NCI-H1048 (cell line): ENCODE measurements at places on chromosomes 12 and 14.
A peak's percentile ranks its signal among the peaks of the same experiment; 100 is the strongest.

- no peak for DNase-seq
Observed at GRCh38 chr14:68787092-68787992, 5.5 kb downstream of the ZFP36L1 start.

- no peak for DNase-seq
Observed at GRCh38 chr12:121860257-121860656, 1.6 kb upstream of the HPD start.

GRCh38 chr12:78431931-78432330, 432.6 kb upstream of the SYT1 start:
- DNase-seq, result no peak

DNA sequence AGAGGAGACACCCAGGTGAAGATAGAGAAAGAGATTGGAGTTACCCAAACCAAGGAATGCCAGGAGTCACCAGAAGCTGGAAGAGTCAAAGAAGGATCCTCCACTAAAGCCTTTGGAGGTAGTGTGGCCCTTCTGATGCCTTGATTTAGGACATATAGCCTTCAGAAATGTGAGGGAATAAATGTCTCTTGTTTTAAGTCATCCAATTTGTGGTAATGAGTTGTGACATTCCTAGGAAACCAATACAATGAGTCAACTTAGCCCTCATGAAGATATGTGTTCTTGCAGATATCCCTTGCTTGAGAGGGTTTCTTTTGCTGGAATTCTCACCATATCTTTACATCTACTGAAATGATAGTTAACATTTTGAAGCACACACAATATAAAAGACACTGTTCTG, 58.8 kb downstream of the CCER1 start:
- no peak for DNase-seq

GRCh38 chr14:20184181-20184580, 6.5 kb upstream of the OR11G2 start:
- DNase-seq, result no peak

DNA sequence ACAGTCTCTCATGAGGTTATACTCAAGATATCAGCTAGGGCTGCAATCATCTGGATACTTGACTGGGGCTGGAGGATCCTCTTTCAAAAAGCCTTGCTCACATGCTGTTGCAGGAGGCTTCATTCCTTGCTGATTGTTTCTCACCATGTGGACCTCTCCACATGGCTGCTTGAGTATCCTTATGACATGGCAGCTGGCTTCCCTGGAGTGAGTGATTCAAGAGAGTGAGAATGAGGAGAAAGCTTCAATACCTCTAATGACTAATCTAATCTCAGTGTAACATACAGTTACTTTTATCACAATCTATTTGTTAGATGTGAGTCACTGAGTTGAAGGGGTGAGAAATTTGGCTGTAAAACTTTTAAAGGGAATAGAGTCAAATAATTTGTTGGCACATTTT, 14.4 kb upstream of the SDR39U1 start:
- DNase-seq, result no peak

- DNase-seq, result no peak
Observed at GRCh38 chr12:57529831-57530230, 7.2 kb downstream of the MBD6 start.

DNA sequence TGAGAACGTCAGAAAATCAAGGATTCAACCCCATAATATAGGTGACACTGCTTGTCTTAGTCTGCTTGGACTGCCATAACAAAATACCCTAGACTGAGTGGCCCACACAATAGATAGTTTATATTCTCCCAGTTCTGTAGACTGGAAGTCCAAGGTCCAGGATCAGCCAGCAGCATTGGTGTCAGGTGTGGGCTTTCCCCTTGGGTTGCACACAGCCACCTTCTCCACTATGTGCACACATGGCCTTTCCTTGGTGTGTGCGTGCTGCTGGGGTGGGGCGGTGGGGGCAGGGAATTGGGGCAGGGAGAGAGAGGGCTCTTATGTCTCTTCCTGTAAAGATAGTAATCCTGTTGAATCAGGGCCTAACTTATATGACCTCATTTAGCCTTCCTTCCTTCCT, 106.4 kb downstream of the SLC25A47 start:
- DNase-seq, result no peak

DNA sequence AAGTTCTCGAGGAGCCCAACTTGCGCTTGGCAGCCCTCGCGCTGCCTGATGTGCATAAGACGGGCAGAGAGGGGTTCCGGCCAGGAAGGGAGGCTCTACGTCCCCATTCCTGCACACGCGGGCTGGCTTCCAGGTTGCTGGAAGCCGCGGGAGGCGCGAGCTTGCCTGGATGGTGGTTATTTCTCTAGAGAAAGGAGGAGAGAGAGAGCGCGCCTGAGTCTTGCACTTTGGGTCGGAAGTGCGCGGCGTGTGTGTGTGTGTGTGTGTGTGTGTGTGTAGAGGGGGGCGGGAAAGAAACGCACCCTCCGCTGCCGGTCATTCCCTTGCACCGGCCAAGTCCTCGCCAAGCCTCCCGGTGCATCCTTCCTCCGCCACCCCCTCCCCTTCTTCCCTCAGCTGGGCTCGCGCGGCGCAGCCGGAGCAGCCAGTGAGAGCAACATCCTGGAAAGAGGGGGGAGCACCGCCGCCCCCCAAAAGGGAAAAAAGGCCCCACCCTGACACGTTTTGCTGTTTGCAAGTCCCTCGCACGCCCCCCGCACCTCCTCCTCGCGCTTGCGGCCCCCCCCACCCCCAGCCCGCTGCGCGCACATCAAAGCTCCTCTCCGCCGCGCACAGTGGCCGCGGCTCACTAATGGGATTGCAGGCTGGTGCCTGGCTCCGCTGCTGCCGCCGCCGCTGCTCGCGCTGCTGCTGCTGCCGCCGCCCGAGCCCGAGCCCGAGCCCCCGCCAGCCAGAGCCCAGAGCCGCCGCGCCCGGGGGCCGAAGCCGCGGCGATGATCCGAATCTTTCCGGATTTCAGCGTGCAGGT, 4.4 kb upstream of the NPAS3 start:
- no peak for DNase-seq

GRCh38 chr12:22335794-22336166, 1.3 kb upstream of the ST8SIA1 start:
- DNase-seq, result no peak

DNA sequence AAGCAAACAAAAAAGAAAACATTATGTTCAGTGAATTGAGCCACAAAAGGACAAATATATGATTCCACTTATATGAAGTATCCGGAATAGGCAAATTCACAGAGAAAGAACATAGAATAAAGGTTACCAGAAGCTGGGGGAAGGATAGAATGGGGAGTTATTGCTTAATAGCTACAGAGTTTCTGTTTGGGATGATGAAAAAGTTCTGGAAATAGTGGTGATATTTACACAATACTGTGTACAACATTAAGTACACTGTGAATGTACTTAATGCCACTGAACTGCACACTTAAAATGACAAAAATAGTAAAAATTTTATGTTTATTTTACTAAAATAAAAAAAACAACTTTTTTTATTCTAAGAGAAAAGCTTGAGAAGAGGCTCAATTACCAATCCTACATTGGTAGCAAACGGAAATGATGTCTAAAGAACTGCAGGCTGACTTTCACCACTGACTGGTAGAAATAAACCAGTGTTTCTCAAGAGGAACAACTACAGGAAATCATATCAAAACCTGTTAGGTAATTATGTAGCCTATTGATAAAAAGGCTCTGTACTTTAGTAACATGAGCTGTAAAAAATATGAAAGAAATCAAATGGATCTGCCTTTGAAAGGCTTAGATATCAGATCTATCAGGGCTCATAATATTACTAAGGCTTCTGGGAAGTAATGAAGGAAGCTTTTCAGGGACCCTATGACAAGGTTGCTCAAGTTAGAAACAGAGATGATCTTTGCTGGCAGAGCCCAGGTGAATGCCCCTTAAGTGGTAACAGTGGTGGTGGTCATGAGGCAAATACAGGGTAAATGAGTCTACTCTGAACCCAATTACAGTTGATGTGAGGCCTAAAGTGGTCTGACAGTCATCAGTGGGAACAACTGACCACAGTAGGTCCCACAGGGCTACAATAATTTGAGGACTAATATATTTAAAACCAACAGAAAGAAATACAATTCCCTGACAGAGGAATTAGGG, 41.3 kb downstream of the BAZ1A start:
- DNase-seq, result no peak

DNA sequence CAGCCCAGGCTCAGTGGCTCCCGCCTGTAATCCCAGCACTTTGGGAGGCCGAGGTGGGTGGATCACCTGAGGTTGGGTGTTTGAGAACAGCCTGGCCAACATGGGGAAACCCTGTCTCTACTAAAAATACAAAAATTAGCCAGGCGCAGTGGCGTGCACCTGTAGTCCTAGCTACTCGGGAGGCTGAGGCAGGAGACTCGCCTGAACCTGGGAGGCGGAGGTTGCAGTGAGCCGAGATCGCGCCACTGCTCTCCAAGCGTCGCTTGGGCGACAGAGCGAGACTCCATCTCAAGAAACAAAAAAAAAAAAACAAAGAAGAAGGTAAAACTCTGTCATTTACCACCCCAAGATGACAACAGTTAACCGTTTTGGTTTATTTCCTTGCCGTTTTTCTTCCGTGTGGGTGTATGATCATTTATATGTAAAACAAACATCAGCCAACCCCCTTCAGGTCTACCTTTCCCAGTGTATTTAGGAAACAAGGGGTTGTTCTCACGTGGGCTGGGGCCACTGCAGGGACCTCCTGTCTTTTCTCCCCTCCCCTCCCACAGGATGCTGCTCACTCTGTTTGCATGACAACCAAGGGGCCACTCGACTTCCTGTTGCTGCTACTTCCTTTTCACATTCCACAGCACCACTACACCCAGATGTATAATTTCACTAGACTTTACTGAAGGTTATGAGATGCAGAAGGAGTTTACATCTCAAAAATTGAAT, 13.6 kb downstream of the TTC9 start:
- DNase-seq, result no peak

DNA sequence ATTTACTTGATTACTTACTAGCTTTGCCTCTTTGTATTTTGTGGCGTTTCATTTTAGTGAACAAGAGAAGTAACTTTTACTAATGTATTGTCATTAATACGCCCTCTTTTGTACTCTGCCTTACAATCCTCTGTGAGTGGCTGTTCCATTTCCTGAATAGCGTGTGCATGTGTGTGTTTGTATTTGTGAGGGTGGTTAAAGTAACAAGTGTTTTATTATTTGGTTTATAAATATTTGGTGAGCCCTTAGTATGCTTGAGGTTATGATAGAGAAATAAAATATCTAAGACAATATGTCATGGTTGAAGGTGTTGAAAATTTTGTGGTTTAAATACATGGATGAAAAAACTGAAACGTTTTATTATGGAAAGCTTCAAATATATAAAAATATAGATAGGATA, 71.7 kb upstream of the REP15 start:
- DNase-seq, result no peak

DNA sequence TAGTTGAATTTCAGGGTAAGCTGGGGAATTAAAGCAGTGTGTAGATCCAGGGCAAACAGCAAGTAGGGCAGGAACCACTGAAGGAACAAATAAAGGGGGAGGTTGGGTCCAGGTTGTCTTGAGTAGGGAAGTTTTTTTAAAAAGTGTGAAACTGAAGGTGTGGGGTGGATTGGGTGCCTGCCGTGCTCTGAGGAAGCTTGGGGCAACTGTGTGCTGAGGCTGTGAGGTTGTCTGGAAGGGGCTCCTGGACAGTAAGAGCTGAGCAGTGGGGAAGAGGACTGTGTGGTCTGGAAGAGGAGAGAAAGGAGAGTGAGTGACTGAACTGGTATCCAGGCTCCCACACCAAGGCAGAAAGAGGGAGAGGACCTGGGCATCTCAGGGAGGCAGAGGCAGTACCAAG, 10.9 kb upstream of the GPR162 start:
- DNase-seq, result no peak

GRCh38 chr12:129966146-129966995, 62.5 kb upstream of the TMEM132D start:
- DNase-seq, result no peak

DNA sequence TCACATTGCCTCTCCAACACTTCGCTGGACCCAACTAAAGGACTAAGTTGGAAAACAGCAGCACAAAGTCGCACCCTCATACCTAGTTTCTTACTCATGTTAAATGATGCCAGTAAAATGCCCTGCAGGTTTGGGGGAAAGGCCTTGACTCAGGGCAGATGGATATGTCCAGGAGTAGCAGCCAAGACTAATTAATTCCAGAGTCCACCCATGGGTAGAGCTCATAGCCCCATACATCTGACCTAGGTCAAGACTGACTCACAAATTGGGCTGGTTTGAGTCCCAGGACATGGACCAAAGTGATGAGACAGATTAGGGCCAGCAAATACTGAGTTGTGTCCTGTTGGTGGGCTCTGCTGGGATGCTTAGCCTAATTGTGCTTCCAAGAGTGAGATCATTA, 224.0 kb upstream of the BTG1 start:
- DNase-seq, result no peak

- DNase-seq, result no peak
Observed at GRCh38 chr12:10722502-10722904, 620 bp downstream of the YBX3 start.

GRCh38 chr14:81164167-81164774, 56.5 kb downstream of the GTF2A1 start:
- DNase-seq, result peak; percentile 13

DNA sequence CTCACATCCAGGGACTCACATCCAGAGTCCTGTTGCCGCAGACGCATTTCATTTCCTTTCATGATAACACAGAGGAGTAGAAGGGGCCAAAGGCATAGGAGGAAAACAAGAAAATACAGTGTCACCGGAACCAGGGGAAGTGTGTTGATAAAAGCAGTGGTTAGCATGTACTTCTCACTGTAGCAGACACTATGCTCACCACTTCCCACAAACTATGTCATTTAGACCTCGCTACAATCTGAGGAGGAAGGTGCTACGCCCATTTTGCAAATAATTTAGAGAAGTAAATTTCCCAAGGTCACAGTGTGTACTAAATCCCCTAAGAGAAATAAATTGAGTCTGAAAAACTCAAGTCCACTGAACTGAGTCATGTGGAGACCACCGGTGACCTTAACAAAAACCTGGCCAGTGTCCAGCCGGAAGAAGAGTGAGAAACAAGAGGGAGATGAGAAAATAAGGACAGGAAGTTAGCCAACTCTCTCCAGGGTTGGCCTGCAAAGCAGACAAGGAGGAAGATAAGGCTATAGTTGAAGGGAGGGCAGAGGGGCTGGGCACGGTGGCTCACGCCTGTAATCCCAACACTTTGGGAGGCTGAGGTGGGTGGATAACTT, 25.8 kb upstream of the TMCC3 start:
- no peak for DNase-seq

DNA sequence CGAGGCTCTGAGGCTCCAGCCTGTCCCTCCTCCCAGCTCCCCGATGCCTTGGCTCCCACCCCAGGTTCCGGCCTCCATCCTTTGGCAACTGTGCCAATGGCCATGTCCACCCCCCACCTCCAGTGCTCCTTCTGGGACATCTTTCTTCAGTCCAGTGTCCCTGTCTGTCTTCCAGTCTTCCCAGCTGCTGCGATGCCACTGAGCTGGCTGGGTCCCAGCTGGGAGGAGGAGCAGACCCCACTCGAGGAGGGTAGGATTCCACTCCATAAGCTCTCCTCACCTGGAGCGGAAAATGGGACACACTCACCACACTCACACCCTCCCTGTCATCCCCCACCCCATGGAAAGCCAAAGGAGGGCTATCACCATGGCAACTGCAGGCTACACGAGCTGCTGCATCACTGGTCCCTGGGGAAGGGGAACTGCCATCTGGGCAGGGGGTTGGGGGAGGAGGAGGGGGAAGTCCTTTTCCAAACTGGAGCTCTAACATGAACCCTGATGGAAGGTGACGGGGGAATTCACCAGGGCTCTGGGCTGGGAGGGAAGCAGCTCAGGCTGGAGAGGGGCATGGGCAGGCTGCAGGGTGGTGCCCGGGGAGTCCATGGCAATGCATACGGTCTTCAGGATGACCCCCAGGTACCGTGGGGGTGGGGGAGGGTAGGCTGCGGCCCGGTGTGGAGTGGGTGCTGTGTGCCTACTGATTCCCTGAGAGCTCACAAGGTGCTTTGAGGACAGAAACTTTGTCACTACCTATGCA, 94.3 kb downstream of the LRRC74A start:
- no peak for DNase-seq
